ENCODE measurements at places on chromosomes 4 and X.

GRCh38 chr4:10808591-10808990 lies 124.0 kb upstream of the CLNK start:
- DNase-seq = no peak

DNA sequence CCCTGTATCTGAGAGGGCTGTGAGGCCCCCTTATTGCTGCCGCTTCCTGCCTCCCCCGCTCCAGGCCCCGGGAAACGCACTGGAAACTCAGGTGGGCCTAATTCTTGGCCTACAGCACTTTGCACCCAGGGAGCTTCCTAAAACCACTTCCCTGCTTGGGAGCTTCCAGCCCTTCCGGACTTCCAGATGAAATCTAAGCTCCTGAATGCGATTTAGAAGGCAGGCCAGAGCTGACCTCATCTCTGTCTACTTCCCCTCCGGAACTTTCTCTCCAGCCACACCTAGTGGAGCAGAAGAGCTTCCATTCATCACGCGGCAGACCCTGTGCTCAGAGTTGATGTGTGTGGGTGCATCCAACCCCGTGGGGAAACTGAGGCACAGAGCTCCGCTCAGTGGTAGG lies 84.2 kb downstream of the SORCS2 start:
- no peak for DNase-seq

DNA sequence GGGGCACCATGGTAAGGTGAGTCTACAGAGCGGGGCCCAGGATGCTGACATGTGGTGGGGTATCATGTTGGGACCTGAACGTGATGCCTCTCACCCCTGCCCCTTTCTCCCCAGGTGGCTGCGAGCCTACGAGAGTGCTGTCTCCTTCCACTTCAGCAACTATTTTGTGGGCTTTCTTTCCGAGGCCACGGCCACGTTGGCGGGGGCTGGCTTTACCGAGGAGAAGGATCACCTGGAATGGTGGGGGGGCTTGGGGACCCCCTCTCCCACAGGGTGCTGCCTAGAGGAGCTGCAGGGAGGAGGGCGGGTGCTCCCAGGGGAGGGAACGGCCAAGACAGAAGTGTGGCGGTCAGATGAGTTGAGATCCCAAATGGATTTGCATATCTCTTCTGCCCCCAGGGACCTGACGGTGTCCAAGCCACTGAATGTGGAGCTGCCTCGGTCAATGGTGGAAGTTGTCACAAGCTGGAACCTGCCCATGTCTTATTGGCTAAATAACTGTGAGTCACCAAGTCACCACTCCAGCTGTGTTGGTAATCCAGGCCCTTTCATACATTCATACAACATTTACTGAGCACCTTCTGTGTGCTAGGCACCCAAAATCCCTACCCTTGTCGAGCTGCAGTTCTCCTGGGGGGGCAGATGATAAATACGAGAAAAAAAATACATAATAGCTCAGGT lies 5.5 kb downstream of the PORCN start:
- no peak for DNase-seq

- DNase-seq = no peak
These were observed 1.1 kb upstream of the CUL4B start for GRCh38 chrX:120561634-120562568.

- DNase-seq = no peak
These were observed 221.9 kb downstream of the SNCA start for GRCh38 chr4:89615051-89615450.

DNA sequence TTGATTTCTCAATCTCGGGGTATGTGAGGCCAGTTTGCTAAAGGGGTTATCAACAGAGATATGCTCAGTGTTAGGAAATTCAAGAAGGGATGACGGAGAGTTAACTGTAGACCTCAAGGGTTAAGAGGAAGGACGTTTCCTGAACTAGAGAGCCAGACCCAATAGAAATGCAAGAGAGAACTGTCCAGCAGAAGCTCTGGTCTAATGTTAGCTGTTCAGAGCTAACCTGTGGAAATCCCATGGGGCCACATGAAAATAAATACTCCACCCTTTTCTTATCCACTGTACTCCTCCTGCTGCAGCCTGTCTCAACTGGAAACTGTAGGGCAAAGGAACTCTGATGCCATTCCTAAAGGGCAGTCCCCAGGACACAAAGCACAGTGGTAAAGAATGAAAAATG lies 274.3 kb downstream of the DMD start:
- DNase-seq = no peak

GRCh38 chrX:141176586-141177451 lies at the start of gene LDOC1:
TSS of gene LDOC1 (minus strand) at chrX:141177129. CDS start at chrX:141177021, 108 bp downstream.
- DNase-seq = peak; percentile 68

- peak; percentile 19 for DNase-seq
These were observed 55.1 kb upstream of the PGAM4 start for GRCh38 chrX:78024349-78025059.

DNA sequence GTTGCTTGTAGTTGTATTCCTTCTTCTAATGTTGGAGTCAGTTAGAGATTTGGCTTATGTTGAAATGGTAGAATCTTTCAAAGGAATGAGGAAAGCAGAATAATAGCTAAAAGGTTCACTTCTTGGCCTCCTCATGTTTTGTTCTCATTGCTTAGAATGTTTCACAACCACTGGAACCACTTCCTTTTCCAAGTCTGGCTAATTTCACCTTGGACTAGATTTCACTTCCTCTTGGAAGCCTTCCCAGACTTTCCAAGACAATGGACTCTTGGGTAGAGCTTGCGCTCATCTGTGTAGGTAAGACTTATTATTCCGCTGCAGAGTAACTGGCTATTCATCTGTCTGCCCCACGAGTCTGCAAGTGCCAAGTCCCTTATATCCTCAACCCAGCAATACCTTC lies 8.3 kb downstream of the SPATA18 start:
- no peak for DNase-seq

DNA sequence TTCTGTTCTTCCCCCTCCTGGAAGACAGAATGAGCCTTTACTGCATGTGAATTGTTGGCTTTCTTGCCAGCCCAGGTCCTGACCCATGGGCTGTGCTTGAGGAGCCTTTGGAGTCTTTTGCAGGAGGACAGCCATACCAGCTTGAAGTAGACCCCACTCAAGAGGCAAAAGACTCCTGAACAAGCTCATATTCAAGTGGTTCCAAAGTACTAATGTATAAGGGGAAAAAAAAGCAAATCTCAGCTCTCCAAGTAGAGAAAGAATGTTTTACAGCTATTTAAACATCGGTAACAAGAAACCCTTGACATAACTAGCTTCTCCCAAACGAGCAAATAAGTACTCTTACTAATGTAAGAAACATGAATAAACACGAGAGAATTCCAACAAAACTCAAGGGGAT lies 174.9 kb upstream of the MXRA5 start:
- DNase-seq = no peak

- no peak for DNase-seq
These were observed 4.0 kb downstream of the ING2 start for GRCh38 chr4:183508697-183509335.
